Right renal cortex interstitium (tissue), 3 donors: ENCODE measurements at places on chromosomes 7 and 10. TPM values are rescaled to one million over a fixed set of nuclear protein-coding genes. Genes with fewer than 3 reads are reported as not detected.

The KCP gene
- 12.7 TPM for polyA plus RNA-seq

The COMTD1 gene
- polyA plus RNA-seq = 5.2 TPM

The LRGUK gene
- 1.5 TPM for polyA plus RNA-seq

The PIP gene
- polyA plus RNA-seq = not detected

The CRHR2 gene
- polyA plus RNA-seq = not detected

The VAX1 gene
- not detected for polyA plus RNA-seq

The MMD2 gene
- polyA plus RNA-seq = not detected

The MDFIC gene
- 32.0 TPM for polyA plus RNA-seq

The AKR1C8 gene
- polyA plus RNA-seq = 0.26 TPM

The PLEKHA8 gene
- 17.2 TPM for polyA plus RNA-seq

The ZNF727 gene
- 0.08 TPM for polyA plus RNA-seq

GRCh38 chr7:45627691-45628456 lies 53.7 kb downstream of the ADCY1 start:
- no peak for DNase-seq

GRCh38 chr10:89203237-89203636 lies 3.9 kb downstream of the CH25H start:
- DNase-seq = no peak

- no peak for DNase-seq
Measured at GRCh38 chr7:90955641-90956207, 308.5 kb upstream of the FZD1 start.

- no peak for DNase-seq
Measured at GRCh38 chr7:98909487-98909886, 31.2 kb downstream of the TRRAP start.

GRCh38 chr10:94013331-94013760 lies 19.6 kb downstream of the PLCE1 start:
- no peak for DNase-seq

- DNase-seq = no peak
Measured at GRCh38 chr10:124532106-124532641, 70.6 kb downstream of the LHPP start.

GRCh38 chr10:19929506-19930140 lies 113.4 kb downstream of the PLXDC2 start:
- DNase-seq = no peak

GRCh38 chr7:2537981-2538851 lies 17.1 kb downstream of the BRAT1 start:
- no peak for DNase-seq

DNA sequence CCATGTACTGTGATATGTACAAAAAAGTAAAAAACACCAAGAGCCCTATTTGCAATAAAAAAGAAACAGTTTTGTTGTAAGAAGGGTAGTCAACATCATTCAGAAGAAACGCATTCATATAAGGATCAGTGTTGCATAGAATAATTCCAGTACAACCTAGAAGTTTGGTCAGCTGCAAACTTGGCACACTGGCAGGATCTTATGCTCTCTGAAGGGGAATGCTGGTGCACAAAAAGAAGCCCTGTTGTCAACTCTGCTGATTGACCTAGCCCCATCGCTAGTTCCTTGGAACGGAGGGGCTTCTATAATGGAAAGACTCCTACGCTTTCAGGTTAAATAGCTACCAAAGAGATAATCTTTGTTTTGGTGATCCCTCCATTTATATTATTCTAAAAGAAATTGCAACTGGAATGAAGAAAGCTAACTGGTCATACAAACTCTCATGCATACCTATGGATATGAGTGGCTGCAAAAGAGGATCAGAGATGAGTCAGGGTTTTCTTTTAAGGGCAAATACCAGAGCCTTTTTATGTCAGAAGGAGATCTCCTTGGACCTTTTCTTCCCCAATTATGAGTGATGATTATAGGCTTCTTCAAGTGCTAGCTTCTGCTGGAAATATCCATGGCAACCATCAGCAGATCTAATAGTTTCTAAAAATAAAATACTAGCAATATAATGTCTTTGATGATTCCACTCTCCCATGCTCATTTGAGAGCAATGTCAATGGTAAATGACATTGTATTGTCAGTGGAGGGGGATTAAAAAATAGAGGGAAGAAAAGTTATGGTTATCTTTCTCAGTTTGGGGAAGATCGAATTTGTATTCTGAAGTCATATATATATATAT lies 312.4 kb upstream of the CACNA2D1 start:
- no peak for DNase-seq

GRCh38 chr7:37918526-37918925 lies 1.9 kb upstream of the SFRP4 start:
- no peak for DNase-seq

GRCh38 chr7:150439967-150440366 lies 10.5 kb upstream of the GIMAP8 start:
- no peak for DNase-seq

GRCh38 chr7:79730971-79731370 lies 277.5 kb upstream of the MAGI2 start:
- DNase-seq = no peak

- DNase-seq = no peak
Measured at GRCh38 chr7:134443396-134444070, 15.4 kb downstream of the AKR1B1 start.

- DNase-seq = no peak
Measured at GRCh38 chr10:76550806-76551205, 1086.8 kb downstream of the KCNMA1 start.

DNA sequence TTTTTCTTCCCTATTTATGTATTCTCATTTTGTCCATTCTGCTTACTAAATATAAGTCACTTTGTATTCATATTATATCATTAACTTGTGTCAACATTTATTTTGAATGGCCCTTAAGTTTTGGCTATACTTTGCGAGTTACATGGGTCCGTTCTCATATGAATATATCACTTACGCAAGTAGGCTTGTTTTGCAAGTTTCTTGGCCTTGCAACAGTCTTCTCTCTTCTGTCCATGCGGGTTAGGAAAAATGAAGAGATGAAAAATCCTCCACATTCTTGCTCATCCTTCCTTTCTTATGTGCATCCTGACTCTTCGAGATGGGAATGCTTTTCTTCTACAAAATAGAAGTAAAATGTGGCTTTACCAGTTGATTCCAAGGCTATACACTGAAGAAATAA lies 82.8 kb downstream of the GPR158 start:
- no peak for DNase-seq

- no peak for DNase-seq
Measured at GRCh38 chr7:82472966-82473365, 29.4 kb upstream of the CACNA2D1 start.

- no peak for DNase-seq
Measured at GRCh38 chr10:23439961-23440889, 1.4 kb downstream of the OTUD1 start.

DNA sequence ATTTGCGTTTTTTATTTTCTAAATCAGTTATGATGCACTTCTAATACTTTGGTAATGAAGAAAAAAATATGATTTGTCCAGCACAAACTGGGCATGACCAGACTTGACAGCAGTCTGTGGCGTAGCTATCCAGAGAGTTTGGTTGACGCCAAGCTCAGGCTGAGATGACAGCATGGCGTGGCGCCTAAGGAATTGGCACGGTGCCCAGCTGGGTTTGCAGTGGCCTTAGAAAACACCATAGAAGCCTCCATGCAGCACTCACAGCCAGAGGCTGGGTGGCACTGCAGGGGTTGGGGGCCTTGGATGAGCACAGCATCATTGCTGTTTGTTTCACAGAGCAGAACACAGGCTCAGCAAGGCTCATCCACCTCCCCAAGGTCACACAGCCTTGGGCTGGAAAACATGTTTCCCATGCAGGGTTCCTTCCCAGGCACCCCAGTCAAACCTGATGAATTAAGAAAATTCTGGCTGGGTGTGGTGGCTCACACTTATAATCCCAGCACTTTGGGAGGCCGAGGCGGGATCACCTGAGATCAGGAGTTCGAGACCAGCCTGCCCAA lies 88.9 kb downstream of the GTF2IRD1 start:
- no peak for DNase-seq

DNA sequence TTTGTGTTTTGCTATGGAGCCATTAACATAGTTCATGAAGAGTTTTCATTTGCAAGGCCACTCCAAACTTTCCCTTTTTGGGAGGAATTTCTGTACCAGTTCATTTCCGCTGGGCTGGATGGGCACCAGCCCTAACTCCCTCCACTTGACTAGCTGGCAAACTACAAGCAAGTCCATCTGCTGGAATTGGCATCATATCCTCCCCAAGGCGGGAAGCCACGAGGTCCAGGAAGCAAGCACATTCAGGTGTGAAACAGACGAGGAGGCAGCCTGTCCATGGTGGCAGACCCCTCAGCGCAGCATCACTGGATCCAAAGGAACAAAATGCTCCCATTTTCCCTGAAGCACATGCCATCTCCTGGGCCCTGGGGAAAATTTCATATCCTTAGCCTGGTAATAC lies 125.8 kb downstream of the ABLIM1 start:
- no peak for DNase-seq

- no peak for DNase-seq
Measured at GRCh38 chr7:128361411-128362379, at the start of gene PRRT4. PRRT4 (minus strand) TSS chr7:128361690.

- no peak for DNase-seq
Measured at GRCh38 chr7:389911-390601, 100.1 kb downstream of the FOXL3 start.

DNA sequence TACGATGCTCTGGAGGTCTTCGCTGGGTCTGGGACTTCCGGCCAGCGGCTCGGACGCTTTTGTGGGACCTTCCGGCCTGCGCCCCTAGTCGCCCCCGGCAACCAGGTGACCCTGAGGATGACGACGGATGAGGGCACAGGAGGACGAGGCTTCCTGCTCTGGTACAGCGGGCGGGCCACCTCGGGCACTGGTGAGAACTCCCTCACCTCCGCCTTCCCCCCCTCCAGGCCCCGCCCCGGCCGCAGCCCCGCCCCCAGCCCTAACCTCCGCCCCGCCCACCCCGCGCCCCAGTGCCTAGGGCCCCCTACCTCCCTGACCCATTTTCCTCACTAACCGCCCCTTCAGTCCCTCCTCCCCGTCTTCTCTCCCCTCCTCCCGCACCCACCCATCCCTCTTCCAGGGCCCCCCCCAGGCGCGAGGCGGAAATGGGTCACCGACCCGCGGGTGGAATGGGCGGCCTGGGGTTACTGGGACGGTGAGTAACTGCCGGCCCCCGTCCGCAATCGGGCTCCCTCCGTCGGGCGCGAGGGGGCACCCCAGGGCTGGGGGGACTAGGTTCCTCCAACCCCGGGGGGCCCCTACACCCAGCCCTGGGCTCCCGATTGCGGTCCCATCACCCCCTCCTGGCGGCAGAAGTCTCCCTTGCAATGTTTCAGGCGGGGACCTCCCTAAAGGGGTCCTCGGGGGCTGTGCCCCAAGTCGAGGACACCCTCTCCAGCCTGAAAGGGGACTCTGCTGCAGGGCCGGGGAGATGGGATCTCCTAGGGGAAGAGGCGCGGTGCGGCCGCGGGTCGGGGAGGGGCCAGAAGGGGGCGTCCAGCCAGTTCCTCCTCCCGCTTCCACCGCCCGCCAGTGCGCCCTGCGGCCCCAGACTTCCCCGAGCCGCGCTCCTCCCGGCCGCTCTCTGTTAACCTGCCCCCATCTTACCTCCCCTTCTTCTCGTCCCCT lies 2.1 kb downstream of the PCOLCE start:
- DNase-seq = no peak

GRCh38 chr10:30056281-30056680 lies 3.1 kb downstream of the JCAD start:
- no peak for DNase-seq

GRCh38 chr7:124843336-124843735 lies 77.7 kb upstream of the GPR37 start:
- no peak for DNase-seq
